ENCODE measurements at places on chromosomes 1 and 21. TPM values are rescaled to one million over a fixed set of nuclear protein-coding genes. Genes with fewer than 3 reads are reported as not detected.

- no peak for DNase-seq
Measured at GRCh38 chr1:208757846-208758245, 513.7 kb upstream of the PLXNA2 start.

The FCRL3 gene
- not detected for polyA plus RNA-seq

GRCh38 chr1:1013105-1013921 is at the start of gene ISG15:
TSS of gene ISG15 (plus strand) at chr1:1013497. CDS start at chr1:1013574, 77 bp downstream.
- DNase-seq = peak; percentile 66

DNA sequence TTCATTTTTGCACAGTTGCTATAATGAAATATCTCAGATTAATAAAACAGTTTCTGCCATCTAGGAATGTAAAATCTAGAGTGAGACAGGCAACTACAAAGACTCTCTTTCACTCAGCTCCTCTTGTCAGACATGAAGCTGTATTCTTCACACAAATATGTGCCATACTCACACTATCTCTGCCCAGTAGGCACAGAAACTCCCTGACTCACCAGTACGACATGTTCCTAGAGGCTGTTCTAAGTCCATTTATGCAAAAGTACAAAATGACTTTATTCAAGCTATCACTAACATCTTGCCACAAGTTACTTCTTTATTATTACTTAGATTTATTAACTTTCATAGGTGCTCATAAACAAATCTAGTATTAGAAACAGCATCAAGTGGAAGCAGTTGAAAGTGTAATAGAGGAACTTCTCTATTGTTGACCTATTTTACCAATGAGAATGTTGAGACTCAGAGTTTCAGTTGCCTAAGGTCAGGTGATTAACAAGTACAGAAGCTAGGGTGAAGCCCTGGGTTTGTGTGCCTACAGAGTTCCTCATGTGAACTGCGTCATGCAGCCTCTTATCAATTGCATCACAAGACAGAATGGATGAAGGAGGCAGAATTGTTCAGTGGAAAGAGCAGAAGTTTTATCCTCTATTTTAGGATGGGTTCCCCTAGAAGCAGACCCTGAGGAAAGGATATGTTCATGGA is 98.9 kb downstream of the RGS2 start:
- peak; percentile 22 for DNase-seq

DNA sequence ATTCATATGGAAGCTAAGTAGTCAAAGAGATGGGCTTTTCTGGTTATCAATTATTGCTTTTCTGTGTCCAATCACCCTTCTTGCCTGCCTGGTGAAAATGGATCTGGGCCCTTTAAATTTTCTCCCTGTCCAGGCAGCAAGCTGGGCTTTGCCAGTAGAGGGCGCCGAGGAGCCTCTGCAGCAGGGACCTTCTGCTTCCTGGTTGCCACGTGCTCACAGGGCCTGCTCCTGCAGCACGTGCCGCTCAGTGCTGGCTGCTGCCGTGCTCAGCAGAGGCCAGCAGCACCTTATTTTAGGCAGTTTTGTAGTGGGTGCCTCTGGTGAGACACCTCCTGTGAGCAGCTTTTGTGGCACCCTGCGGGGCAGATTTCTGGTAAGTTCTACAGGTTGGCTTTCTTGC is 4.0 kb downstream of the ACTL8 start:
- DNase-seq = no peak

DNA sequence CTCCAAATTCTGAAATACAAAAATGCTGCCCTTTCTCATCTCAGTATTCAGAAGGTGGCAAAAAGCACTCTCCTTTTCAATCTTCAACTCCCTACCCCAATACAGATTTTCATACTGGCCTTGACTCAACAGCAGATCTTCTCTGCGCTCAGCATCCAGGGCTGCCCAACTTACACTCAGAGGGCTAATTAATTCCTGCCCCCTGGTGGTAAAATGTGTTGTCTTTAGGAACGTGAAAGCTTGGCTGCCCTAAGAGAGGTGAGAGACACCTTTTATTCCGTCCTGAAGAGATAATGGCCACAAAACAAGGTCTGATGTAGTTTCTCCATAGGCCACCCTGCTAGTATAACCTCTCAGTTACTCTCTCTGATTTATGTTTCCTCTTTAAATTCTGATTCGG is 25.0 kb downstream of the KRTAP24-1 start:
- peak; percentile 7 for DNase-seq

The NR1I3 gene
- polyA plus RNA-seq = not detected

The AK5 gene
- 34.6 TPM for polyA plus RNA-seq

DNA sequence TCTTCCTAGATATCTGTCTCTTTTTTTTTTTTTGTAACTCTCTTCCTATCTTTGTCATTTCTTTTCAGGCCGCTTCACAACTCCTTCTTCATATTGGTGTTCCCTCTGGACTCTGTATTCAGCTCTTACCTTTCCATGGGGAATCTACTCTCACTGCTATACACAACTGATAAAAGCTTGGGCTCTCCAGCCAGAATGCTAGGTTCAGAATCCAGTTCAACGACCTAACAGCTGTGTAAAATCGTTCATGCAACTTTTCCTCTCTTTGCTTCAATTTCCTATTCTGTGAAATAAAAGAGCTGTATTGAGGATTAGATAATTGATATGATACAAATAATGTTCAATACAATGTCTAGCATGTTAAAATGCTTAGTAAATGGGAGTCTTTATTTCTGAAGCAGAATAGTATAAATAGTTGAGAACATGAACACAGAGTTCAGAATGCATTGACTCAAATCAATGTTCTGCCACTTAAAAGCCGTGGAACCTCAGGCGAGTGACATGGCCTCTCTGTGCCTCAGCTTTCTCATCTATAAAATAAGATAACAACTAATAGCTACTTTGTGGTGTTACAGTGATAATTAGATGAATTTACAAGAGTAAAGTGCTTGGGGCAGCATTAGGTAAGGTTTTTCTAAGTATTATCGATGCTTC is 88.5 kb downstream of the DENND1B start:
- DNase-seq = no peak

Data from brain (organoid and tissue), 16 donors.